Stimulated activated CD4-positive, alpha-beta T cell treated with anti-CD3 and anti-CD28 coated beads, Interleukin-4, amount 100 ng/mL, for 48 hours (primary cell): ENCODE measurements at places on chromosomes 4 and X.

GRCh38 chrX:151175283-151176062 is 911 bp upstream of the GPR50 start:
- DNase-seq, result no peak

DNA sequence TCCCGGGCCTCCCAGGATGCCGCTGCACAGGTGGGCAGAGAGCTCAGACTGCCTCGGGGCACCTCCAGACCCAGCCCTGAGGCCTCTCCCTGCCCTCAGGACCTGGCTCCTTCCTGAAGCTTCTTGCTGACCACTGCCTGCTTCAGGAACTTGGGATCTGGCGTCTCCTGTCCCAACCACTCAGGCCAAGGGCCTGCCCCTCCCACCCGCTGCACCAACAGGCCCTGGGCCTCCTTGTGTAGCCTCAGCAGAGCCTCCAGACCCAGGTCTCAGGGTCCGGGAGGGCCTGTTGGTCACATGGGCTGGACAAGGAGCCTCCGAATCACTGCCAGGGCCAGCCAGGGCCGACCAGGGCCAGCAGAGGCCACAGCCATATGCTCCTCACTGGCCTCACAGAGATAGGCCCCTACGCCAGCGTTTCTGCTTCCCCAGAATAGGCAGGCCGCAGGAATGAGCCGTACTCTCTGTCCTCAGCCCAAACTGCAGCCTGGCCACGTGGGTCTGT is 2.8 kb downstream of the MXD4 start:
- no peak for DNase-seq

GRCh38 chr4:101693842-101694398 is 96.6 kb upstream of the BANK1 start:
- DNase-seq, result no peak

DNA sequence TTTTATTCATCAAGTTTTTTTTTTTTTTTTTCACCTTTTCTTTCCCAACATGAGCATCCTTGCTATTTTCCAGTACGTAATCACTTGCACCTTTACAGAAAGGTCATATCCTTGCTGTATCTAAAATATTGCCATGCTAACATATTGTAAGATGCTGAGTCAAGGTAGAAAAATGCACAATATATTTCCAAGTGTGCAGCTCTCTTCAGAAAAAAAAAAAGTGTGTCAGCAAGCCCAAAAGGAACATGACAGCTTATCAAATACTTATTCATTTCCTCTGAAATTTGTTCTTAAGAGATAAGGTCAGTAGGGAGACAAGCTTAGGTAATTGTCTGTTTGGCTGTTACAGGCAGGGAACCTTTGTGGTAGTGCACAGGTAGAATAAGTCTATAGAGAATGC is 27.0 kb downstream of the SH2D1A start:
- no peak for DNase-seq

GRCh38 chr4:37232315-37232714 is 12.2 kb upstream of the NWD2 start:
- DNase-seq, result no peak

- no peak for DNase-seq
These were observed 52.5 kb upstream of the TTC29 start for GRCh38 chr4:146998157-146998556.

GRCh38 chr4:14539246-14539645 is 463.0 kb upstream of the CPEB2 start:
- DNase-seq, result no peak

GRCh38 chr4:114187592-114187991 is 208.1 kb upstream of the ARSJ start:
- DNase-seq, result no peak

- DNase-seq, result no peak
These were observed 251.0 kb downstream of the KCNIP4 start for GRCh38 chr4:21697583-21697982.

DNA sequence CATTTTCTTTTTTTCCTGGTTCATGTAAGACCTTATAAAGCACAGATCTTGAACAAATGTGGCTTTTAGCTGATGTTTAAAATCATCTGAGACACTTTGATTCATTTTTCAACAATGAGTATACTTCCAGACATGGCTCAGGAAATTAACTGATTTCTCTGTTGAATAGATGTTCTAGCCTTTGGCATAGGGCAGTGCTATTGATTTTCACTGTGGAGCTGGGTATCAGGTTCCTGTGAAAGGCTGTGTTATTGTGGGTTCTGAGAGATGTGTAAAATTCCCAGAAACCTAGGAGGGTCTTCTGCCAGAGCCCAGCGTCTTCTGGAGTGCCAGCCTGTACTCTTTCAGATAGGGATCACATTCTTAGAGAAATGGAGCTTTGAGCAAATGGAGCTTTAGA is 278.9 kb downstream of the EPHA5 start:
- no peak for DNase-seq

DNA sequence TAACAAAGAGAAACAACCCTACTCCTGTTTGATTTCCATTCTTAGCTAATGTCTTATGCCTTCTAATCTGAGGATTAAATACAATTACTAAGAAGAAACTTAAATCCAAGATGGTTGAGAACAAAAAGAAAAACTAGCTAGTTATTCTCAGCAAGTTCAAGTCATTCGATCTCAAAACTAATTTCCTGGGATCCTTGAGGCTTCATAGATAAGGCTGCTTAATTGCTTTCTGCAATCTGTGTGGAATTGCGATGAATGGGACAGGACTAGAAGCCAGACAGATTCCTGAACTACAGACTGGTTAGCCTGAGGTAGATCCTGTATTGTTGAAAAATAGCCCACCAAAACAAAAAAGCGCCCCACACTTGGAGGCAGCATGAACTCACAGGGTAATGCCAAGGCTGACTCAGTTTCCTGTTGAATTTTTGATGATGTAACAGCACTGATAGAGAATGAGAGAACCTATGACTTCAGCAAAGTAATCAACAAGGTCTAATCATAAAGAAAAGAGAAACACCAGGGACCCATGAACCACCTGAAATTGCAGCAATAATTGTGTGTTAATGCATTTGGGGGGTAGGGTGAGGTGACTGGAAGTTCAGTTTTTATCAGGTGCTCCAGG is 33.9 kb downstream of the KLHL15 start:
- no peak for DNase-seq

DNA sequence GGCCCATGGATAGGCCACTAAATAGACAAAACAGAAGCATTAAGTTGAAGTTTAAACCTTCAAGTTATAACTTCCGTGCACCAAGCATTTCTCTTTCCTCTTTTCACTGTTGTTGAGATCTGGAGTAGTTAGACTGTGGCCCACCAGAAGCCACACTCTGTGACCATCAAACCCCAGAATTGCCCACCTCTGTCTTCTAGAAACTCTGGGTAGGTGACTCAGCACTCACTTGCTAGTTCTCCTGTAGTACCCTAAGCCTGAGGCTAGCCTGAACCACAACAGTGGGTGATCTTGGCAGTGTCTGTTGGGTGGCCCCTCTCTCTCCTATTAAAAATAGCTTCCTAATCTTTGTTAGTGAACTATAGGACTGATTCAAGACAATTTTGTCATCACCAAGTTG is 24.6 kb upstream of the CD40LG start:
- DNase-seq, result no peak

DNA sequence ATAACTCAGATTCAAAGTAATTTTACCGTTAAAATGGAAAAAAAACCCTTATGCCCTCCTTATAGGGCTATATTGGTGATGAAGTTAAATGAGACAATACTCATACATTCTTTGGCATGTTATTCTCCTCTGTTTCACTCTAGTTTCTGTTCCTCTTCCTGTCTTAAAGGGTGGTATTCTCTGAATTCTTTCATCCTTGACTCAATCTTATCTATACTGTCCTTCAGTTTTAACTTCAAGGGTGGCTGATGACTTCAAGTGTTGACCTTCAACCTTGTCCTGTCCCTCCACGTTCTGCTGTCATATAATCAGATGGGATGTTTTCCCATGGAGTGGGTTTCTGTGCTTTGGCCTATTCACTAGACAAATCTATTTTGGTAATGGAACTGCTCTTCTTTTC is 44.0 kb downstream of the ZNF518B start:
- DNase-seq, result no peak

DNA sequence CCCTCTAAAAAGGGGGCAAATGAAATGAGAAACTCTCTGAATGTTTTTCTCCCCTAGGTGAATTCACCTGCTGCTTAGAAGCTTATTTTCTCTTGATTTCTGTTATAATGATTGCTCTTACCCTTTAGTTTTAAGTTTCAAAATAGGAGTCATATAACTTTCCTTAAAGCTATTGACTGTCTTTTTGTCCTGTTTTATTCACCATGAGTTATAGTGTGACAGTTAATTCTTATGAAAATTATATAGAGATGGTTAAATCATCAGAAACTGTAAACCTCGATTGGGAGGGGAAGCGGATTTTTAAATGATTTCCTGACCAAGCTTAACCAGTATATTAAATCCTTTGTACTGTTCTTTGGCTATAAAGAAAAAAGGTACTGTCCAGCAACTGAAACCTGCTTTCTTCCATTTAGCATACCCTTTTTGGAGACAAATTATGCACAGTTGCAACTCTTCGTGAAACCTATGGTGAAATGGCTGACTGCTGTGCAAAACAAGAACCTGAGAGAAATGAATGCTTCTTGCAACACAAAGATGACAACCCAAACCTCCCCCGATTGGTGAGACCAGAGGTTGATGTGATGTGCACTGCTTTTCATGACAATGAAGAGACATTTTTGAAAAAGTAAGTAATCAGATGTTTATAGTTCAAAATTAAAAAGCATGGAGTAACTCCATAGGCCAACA is 4.2 kb downstream of the ALB start:
- DNase-seq, result no peak

- DNase-seq, result no peak
These were observed 109.6 kb downstream of the SPRY1 start for GRCh38 chr4:123506011-123506695.

DNA sequence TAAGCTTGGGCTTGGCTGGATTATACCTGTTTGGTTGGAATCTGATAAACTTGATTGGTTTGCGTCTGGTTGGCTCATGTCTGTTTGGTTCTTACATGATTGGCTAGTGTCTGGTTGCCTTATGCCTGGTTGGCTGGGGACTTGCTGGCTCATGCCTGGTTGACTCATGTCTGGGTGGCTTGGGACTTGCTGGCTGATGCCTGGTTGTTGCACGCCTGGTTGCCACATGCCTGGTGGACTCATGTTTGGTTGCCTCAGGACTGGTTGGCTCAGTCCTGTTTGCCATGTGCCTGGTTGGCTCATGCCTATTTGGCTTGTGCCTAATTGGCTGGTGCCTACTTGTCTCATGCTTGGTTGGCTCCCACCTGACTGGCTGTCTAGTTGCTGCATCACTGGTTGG is 104.5 kb downstream of the APOOL start:
- DNase-seq, result no peak

DNA sequence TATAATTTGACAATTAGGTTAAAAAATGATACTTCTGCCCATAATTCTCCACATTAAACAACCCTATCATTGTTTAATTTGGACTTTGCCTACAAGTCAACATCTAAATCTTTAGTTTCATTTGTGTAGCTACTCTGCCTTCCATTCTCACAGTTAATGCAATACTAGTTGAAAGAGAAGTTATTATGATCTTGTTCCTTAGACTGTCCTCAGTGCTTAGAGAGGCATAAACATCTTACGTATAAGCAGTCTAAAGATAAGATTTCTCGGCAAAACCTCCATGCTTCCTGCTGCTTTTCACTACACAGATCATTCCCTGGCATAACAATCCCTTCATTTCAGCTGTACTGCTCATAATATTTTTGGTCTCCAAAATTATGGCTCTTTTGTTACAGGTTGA is 105.1 kb upstream of the CAMK2D start:
- DNase-seq, result no peak

DNA sequence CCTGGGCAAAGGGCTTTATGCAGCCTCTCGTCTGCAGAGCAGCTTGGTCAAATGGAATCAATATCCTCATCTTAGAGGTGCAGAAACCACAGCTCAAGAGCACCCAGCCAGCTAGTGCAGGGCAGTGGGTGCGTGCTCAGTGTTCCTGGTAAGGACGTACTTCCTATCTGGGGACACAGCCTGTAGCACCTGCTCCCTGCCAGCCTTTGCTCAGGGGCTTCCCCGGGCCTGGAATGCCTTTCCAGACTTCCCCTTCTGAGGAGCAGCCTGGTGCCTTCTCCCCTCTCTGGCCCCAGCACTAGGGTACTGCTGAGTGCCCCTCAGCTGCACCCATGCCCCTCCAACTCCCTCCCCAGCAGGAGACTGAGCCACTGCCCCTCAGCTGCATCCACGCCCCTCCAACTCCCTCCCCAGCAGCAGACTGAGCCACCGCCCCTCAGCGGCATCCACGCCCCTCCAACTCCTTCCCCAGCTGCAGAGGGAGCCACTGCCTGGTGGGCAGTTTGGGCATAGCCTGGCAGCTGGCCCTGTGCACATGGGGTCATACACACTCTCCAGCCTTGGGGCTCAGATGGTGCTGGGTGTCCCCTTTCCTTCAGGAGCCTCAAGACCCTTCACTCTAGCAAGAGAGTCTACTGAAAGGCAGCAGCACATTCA is 42.2 kb upstream of the AFAP1 start:
- DNase-seq, result no peak
